ENCODE measurements at places on chromosomes 12 and 14. TPM values are rescaled to one million over a fixed set of nuclear protein-coding genes. Genes with fewer than 3 reads are reported as not detected.
A peak's percentile ranks its signal among the peaks of the same experiment; 100 is the strongest.

DNA sequence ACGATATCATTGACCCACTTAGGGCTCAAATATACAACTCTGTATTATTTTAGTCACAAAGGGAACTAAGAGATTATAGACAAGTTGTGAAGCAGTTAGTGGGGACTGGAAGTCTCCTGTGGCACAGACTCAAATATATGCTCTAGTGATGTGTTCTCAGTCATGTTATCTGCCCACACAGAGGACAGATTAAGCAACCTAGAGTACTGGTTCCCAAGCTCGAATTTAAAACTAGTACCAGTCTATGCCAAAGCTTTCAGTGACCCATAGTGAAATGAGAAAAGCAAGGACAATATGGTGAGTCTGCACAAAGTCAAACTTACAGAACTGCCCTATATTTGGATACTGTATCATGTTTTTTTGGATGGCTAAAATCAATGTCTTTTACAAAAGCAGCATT is 389.3 kb downstream of the DIO2 start:
- DNase-seq = no peak

DNA sequence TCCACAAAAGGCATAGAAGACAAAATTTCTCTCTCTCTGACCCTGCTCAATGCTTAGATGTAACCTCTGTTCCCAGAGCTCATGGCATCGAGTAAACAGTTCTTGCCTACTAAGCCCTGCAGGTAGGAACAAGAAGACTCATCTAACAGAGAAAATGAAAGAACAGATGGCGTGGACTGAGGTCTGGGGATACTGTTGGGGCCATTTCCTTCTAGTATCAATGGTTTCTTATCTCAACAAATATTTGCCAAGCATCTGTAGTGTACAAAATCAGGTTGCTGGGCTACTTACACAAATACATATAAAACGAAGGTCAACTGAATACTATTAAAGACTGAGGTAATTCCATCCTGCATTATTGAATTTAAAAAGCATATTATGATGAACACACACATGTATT is 93.3 kb downstream of the RIMBP2 start:
- DNase-seq = no peak

DNA sequence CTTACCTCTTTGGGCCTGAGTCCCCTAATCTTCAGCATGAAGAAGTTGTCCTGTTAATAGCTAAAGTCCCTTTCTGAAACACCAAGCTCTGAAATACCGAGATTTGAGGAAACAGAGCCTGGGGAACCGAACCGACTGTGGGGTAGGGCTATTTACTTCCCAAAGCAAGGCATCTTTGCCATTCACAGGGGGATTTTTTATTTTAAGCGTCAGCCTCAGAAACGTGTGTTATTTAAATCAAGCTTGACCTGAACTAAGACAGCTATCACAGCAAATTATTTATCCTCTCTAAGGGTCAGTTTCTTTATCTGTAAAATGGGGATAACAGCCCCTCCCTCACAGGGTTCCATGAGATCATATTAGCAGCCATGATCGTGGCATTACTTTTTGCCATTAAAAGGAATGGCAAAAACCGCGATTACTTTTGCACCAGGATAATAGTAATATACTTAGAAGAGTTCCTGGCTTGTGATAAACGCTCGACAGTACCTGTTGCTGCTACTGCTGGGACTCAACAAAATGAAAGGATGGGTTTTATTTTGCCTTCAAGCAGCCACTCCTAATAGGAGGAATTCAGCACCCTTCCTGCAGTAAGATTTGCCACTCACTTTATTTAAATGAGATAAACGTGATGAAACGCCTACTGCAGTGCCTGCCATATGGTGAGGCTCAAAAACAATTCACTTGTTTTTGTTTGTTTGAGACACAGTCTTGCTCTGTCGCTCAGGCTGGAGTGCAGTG is 1.3 kb upstream of the CORO1C start:
- DNase-seq = no peak

DNA sequence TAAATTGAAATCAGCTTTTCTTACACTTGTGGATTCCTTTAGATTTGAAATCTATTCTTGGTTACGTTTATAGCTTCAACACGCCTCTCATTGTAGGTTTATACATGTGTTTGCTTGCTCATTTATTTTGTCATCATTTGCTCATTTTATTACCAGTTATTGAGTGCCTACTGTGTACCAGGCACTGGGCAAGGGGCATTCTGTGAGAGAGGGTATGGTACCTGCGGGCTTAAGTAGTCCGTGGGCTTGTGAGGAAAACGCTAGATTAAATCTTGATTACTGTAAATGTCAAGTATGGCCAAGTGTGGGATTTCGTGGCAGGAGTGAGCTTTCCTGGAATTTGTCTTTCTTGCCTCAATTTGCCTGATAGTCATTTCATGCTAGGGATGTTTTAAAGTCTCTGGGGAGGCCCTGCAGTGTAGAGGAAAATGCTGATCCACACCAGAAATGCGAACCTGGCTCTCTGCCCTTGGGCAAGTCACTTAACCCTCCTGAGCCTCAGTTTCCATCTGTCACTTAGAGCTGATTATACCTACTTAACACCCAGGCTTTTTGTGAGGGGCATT is 92.7 kb downstream of the CACNA1C start:
- no peak for DNase-seq

DNA sequence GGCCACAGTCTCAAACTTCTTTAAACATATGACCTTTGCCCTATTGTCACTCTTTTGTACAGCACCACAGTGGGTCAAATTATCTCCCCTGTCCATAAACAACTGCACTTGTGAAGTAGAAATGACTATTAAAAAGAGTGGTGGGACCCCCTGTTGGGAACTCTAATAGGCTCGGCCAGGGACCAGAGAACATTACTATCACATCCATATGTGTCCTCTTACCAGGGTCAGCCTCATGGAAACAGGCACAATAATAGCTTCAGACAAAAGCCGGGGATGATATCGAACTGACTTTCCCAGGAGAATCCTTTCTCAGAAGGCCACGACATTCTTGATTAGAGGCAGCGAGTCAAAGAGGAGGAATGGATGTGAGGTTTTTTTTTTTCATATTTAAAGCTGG is 96.6 kb downstream of the NKX2-1 start:
- DNase-seq = no peak

GRCh38 chr12:7042842-7043241 is 17.7 kb upstream of the C1S start:
- no peak for DNase-seq

- DNase-seq = peak; percentile 63
Observed at GRCh38 chr12:106282457-106283097, 20.0 kb upstream of the TCP11L2 start.

- DNase-seq = no peak
Observed at GRCh38 chr12:79933532-79934264, 1.2 kb downstream of the PPP1R12A start.

Gene C12orf75
- 14.2 TPM for total RNA-seq

Gene SERPINA6
- 1.1 TPM for total RNA-seq

Gene KCNJ8
- total RNA-seq = 12.8 TPM
